ENCODE measurements at places on chromosomes 16 and 17.

DNA sequence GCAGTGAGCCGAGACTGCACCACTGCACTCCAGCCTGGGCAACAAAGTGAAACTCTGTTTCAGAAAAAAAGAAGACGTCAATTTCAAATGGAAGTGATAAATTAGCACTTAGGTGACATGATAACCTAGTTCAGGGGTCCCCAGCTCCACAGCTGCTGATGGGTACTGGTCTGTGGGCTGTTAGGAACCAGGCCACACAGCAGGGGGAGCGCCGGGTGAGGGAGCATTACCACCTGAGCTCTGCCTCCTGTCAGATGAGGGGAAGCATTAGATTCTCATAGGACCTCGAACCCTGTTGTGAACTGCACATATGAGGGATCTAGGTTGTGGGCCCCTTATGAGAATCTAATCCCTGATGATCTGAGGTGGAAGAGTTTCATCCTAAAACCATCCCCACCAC, 253.0 kb downstream of the FOXL1 start:
- no peak for DNase-seq

DNA sequence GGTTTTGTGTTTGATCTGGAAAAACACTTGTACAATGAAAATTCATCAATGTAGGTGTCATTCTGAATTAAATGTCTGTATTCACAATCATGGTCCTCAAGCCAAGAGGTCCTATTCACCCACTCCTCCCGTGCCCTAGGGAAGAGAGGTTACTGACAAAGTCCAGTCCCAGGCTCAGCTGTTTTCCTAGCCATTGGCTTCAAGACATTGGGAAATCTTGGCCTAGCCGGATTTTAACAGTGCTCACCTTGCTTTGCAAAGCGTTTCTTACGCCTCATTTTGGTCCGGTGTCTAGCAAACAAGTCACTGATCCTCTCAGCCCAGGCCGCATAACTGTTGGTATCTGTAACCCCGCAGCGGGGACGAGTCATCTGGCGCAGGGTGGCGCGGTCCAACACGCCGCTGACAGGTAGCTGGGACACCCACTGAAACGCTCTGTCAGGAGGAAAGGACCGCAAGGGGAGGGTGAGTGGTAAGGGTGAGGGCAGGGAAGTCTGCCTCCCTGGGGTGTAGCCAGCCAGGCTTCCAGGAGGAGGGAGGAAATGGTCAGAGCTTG, 16.7 kb downstream of the MMP28 start:
- no peak for DNase-seq

DNA sequence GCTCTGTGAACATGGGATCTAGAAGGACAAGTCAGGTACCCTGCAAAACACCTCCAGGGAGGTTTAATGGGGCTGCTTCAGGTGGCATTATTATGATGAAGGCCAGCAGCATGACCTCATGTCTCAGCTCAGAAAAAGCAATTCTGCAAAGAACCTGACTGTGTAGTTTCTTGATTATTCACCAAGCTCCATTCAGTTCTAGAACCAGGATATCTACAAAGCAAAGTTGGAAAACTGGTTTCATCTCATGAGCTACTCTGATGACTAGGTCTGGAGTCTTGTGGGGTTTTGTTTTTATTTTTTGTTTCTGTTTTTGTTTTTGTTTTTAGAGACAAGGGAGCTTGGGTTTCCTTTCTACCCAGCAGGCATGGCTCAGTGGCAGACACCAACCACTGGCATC, 19.0 kb upstream of the LRRC37A3 start:
- DNase-seq, result no peak

- DNase-seq, result no peak
Observed at GRCh38 chr17:16178836-16179235, 36.5 kb downstream of the NCOR1 start.

DNA sequence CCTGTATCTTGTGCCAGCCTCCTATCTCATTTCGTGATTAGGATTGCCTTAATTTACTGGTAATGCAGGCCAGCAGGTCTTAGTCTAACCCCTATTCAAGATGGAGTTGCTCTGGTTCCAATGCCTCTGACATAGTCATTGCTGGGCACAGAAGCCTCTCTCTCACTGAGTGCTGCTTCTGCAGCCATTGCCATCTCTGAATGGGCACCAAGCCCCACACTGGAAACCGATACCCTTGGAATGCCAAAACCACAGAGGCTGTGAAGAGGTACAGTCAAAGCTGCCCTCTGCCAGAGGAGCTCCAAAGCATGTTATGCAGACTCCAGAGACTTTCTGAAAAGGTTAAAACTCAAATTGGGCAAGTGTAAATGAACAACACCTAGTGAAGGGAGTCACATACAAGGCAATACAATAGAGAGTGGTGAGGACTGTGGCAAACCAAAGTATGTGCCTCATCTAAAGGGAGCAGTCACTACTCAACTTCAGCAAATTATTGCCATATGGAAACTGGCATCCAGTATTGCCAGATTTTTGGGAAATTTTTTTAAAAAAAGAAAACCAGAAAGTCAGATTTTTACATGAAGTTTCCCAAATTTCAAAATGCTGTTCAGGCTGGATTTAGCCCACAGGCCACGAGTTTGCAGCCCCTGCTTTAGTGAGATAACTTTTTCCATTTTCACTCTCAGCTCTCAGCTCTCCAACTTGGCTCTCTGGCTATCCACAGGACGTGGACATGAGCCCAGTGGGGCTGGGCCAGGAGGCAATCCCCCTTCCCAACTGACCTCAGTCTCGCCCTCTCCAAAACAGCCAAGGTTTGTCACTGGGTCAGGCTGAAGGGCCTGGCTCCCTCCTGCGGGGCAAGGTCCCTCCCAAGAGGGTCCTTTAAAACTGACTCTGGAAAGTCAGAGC, 2.1 kb upstream of the MMP2 start:
- DNase-seq, result no peak
